Prostate gland (tissue), 2 donors: ENCODE measurements at places on chromosomes 16 and 17. TPM values are rescaled to one million over a fixed set of nuclear protein-coding genes. Genes with fewer than 3 reads are reported as not detected.

The HASPIN gene
- total RNA-seq: 3.9 TPM

The SEZ6 gene
- 0.05 TPM for total RNA-seq

GRCh38 chr16:9031107-9031506 lies 60.3 kb upstream of the HAPSTR1 start:
- DNase-seq: no peak
- no peak overlapping the region for H3K4me3 ChIP-seq
- H3K36me3 ChIP-seq: no peaks in the 10 kb centered on the region
- H3K27me3 ChIP-seq: no peaks in the 10 kb centered on the region
- H3K27ac ChIP-seq: no peak overlapping the region

GRCh38 chr17:78223765-78224164 lies 7.7 kb upstream of the TMEM235 start:
- no peaks in the 10 kb centered on the region for H3K27me3 ChIP-seq
- H3K4me3 ChIP-seq: no peak overlapping the region
- no peaks in the 10 kb centered on the region for H3K36me3 ChIP-seq

The TNP2 gene
- not detected for total RNA-seq

DNA sequence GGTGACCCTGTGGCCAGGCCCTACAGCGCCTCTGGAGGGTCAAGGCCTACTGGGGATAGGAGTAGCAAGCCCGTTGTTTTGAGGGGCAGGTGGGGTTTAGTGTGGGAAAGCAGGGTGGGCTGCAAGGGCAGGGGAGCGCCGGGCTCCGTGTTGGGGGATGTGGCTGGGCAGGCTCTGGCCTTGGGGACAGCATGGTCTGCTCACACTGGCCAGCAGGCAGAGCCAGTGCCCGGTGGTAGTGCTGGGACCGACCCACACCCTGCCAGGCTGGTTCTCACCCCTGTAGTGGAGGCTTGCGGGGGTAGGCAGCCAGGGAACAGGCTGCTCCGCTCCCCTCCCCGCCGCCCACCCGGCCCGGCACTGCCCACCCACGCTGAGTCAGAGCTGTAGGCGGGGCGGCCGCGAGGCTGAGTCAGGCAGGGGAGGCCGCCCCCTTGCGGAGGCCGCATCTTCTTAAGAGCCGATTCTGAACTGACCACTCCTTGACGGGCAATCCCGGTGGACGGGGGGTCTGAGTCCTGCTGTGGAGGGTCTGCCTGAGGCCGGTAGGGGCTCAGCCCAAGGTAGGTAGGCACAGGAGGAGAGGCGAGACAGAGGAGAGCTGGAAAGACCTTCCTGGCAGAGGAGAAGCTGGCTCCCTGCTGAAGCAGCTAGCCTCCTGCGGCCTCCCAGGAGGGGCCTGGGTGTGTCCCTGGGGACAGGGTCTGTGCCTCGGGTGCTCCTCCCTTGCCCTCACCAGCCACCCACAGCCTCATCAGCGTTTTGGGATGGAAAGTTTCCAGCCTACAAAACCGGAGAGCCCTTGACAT lies 62.4 kb downstream of the BAIAP2 start:
- H3K27ac ChIP-seq: peak overlapping the region; percentile 76
- no peaks in the 10 kb centered on the region for H3K27me3 ChIP-seq
- no peak overlapping the region for H3K4me3 ChIP-seq
- peak; percentile 73 for DNase-seq
- H3K4me1 ChIP-seq: peaks cover 19% of the 10 kb centered on the region

- no peaks in the 10 kb centered on the region for H3K4me1 ChIP-seq
- no peak overlapping the region for H3K27ac ChIP-seq
- H3K27me3 ChIP-seq: no peaks in the 10 kb centered on the region
These were observed 11.5 kb downstream of the TAC4 start for GRCh38 chr17:49836111-49837030.

The GUCY2D gene
- total RNA-seq: not detected
